ENCODE measurements at places on chromosomes 3 and 15.

DNA sequence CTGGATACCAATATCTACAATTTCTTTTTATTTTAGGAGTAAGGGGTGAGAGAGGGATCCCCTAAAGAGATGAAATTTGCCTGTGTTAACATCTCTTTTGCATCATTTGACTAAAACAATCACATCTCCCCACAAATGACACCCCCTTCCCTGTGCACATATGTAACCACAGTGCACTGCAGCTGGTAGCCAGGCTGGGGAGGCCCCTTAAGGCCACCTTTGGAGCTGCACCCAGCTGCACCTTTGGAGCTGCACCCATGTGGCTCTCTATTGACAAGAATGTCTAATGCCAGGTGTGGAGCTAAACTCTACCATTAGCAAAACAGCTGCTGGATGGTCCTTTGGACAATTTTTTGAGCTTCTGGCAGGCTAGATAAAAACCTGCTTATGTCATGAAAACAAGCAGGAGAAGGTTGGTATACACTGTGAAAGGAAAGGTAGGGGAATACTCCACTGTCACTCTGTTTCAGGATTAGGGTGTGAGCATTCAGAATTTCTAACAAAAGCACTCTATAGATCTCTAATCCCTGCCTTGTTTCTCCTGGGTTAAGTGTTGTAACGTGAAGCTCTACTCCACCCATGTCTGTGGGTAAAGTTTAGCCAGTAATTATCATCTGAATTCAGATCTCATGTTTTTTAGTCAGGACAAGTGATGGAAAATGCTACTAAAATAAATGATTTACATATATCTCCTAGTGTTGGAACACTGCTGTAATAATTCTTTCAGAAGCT, 52.1 kb downstream of the TFG start:
- no peak for DNase-seq

DNA sequence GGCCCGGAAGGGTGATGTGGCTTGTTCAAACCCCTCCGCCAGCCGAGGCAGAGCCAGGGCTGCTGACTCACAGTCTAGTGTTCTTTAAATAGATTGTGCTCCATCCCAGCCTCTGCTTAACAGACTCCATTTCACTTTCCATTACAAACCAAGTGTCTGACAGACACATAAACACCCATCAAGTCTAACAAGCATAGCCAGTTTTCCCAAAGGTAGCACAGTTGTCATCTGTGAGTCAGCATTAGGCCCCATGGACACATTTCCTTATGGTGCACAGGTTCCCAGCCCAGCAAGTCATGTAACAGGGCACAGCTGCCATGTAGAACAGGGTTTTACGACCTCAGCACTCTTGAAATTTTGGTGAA, 109.9 kb upstream of the RAP2B start:
- DNase-seq = no peak

- DNase-seq = no peak
Measured at GRCh38 chr3:50154476-50154839, 666 bp upstream of the SEMA3F start.

- DNase-seq = no peak
Measured at GRCh38 chr3:97187771-97188170, 373.4 kb downstream of the EPHA6 start.

DNA sequence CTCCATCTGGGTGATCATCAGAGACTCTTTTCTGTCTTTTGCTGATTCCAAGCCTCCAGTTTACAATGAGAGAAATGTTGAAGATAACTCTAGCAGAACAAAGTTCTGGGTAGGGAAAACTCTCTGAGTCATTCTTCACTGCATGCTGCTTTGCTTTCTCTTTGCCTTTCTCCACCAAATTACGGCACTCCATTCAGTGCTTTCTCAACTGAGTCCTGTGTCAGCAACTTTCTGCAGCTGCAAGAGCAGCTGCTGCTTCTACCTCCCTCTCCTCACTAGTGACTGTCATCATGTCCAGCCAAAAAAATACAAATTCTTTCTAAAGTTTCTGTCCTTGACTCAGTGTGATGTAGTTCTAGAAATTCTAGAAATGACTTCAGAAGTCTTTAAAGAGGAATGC, 953.8 kb downstream of the IGSF11 start:
- DNase-seq = no peak

DNA sequence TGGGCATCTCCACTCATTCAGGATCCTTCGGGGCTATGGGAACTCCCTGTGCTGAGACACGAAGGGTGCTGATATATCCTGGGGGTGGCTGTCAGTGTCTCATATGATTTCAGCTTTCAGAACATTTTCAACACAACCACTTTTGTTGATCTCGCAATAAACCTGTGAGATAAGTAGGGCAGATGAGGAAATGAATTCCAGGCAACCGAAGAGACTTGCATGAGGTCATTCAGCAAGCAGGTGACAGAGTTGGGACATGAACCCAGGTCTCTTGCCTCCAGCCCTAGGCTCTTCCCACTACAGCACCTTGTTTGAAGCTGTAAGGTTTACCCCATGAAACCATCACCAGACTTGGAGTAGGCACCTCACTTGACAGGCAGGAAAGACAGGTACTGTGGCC, 16.6 kb downstream of the DUOX1 start:
- DNase-seq = no peak

GRCh38 chr15:39016706-39017105, 452.1 kb upstream of the RASGRP1 start:
- no peak for DNase-seq

- DNase-seq = no peak
Measured at GRCh38 chr3:18044971-18045880, 302.8 kb upstream of the TBC1D5 start.

GRCh38 chr15:90031231-90031791, 30.2 kb downstream of the ZNF710 start:
- DNase-seq = no peak

DNA sequence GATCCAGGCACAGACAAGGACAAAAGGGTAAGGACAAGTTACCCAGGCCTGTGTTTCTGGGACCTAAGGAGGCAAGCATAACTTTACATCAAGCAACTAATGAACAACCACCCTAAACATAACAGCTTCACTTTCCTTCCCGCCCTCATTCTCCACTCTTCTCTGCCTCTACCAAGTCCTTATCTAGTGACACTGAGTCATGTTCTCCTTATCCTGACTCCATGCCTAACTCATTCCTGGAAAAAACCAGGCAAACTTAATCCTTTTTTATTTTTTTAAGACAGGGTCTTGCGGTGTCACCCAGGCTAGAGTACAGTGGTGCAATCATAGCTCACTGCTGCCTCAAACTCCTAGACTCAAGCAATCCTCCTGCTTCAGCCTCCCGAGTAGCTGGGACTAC, 44.5 kb downstream of the TMEM44 start:
- DNase-seq = no peak

- no peak for DNase-seq
Measured at GRCh38 chr3:4633078-4634004, 140.2 kb downstream of the ITPR1 start.

GRCh38 chr3:8805774-8806173, 36.4 kb upstream of the OXTR start:
- DNase-seq = no peak

DNA sequence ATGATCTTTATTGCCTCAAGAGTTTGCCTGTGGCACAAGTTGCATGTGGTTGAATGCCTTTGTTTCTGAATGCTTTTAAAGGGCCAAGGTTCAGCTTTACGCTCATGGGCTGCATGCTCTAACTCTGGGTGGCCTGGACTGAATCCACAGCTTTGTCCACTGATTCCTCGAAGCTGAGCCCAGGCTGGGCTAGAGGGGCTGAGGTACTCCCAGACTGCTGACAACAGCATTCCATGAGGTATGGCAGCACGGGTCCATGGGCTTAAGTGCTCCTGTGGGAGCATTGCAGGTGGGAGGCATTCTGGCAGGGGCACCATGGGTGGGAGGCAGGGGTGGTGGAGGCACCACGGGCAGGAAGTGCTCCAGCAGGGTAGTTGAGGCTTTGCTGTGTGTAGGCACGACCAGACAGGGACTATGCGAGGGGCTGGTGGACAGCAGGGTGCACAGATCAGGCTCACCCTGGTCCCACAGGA, 61.6 kb downstream of the GLCE start:
- no peak for DNase-seq

GRCh38 chr15:52191207-52191606, at the start of gene GNB5:
GNB5 (minus strand) TSS chr15:52191392; CDS start chr15:52184676, 6,716 bp downstream.
- DNase-seq = no peak

- DNase-seq = no peak
Measured at GRCh38 chr3:161690299-161690620, 193.7 kb downstream of the OTOL1 start.

DNA sequence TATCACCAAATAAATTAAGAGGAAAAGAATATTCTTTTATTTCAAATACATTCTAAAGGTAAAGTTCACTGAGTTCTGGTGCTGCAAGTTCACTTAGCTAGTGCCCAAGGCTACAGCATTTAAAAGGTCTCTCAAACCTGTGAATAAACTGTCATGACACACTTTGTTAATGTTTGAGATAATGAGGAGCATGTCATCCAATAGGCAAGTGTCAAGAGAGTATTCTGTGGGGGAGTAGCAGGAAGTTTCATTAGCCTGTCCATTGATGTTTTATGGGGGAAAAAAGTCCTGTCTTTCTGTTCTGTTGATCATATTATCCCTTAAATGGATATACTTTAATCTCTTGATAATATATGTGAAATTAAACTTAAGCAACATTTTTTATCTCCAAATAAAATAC, 4.0 kb downstream of the SPESP1 start:
- DNase-seq = no peak

- DNase-seq = no peak
Measured at GRCh38 chr3:174891524-174892203, 32.5 kb downstream of the NAALADL2 start.

GRCh38 chr3:184229394-184230080, at the start of gene VWA5B2:
VWA5B2 (plus strand) TSS chr3:184229585; CDS start chr3:184230529, 944 bp downstream.
- peak; percentile 71 for DNase-seq

- DNase-seq = no peak
Measured at GRCh38 chr3:76733073-76733759, 306.7 kb upstream of the ROBO2 start.

- DNase-seq = no peak
Measured at GRCh38 chr3:39149498-39150147, 3.8 kb downstream of the CSRNP1 start.

GRCh38 chr3:131474115-131474514, 28.7 kb downstream of the MRPL3 start:
- no peak for DNase-seq

DNA sequence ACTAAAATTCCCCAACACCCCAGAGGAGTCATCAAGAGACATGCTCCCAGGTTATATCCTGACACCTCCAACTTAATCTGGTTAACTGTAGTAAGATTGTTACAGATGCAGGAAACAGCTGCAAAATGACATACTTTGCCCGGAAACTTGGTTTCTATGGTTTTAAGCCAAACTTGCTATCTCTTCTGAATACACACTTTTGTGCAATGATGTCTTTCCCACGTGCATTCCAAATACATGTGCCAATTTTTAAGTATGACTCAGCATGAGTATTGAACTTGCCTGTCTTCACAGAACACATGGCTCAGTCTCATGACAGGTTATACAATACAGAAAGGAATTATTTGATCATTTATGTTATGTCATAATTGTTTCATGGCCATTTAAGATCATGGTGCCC, 207.0 kb upstream of the DCBLD2 start:
- no peak for DNase-seq

DNA sequence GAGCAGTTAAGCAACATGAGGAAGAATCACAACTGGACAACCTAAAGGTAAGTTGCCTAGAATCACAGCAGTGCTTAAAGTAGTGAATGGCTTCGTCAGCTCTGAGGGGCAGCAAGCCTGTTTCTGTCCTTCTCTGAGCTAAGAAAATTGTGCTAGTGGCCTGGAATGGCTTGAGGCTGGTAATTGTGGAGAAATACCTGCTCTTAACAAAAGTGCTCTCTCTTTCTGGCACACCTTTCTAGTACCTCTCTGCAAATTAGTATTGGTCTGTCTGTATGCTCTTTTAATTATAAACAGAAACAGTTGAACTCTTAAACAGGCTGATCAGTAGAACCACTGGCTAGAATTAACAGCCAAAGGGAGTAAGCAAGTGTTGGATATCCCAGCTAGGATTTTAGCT, 11.6 kb downstream of the SNX1 start:
- DNase-seq = no peak

DNA sequence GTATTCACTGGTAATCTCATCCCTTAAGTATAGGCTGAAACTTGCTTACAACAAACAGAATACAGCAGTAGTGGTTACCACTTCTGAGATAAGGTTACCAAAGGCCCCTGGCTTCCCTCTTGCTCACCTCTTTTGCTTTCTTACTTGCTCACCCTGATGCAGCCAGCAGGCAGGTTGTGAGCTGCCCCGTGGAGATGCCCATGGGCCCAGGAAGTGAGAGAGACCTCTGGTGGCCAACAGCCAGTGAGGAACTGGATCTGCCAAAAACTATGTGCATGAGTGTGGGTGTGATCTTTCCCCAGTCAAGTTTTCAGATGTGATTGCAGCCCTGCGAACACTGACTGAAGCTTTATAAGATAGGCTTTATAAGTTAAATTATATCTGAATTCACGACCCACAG, 48.7 kb downstream of the NMNAT3 start:
- no peak for DNase-seq

GRCh38 chr15:91976966-91977365, 123.5 kb downstream of the SLCO3A1 start:
- DNase-seq = no peak

- no peak for DNase-seq
Measured at GRCh38 chr15:56659197-56659596, 74.1 kb downstream of the ZNF280D start.

DNA sequence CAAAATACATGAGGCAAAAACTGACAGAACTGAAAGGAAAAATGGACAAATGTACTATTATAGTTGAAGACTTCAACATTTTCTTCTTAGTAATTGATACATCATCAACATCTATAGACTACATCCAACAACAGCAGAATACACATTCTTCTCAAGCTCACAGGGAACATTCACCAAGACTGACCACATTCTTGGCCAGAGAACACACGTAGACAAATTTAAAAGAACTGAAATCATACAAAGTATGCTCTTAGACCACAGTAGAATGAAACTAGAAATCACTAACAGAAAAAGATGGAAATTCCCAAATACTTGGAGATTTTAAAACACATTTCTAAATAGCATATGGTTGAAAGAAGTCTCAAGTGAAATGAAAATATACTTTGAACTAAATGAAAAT, 55.1 kb upstream of the NSMCE3 start:
- no peak for DNase-seq

DNA sequence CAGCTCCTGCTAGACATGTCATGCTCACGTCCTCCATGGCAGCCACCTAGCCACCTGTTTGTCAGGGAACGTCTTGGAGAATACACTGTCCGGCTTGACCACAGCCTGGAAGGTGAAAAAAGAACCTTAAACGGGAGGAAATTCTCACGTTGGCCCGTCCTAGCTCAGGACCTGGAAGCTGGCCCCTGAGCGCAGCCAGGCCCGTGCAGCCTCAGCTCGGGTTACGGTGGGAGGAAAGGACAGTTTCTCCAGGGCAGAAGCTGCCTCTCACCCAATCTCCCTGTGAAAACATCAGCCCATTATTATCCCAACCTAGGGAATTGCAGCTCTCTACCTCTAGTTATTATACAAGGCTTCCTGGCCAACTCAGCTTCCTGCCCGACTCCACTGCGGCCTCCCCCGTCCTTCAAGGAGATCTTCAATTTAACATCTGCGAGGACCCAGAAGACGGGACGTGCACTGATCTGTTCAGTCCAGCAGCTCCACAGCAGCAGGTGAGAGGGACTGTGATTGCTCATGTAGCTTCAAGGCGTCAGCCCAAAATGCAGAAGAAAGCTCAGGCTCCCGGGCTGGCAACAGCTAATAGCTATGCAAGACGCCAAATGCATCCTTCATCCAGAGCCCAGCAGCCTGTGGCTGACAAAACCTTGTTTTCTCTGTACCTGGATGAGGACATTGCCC, 84.7 kb downstream of the ADAMTS17 start:
- DNase-seq = no peak

GRCh38 chr3:106333911-106334618, 465.3 kb upstream of the CBLB start:
- peak; percentile 46 for DNase-seq

- no peak for DNase-seq
Measured at GRCh38 chr3:27220166-27220565, 149.0 kb downstream of the NEK10 start.

Data from stimulated activated CD4-positive, alpha-beta T cell treated with anti-CD3 and anti-CD28 coated beads, Interleukin-4, amount 100 ng/mL, for 1 hour (primary cell).